Activated naive CD4-positive, alpha-beta T cell treated with anti-CD3 and anti-CD28 coated beads, Interleukin-2, amount 10 ng/mL, durations not matched to agents 7 days and 5 days (primary cell): ENCODE measurements at places on chromosomes 12 and 14.

- H3K36me3 ChIP-seq: no peaks in the 10 kb centered on the region
- no peak for DNase-seq
- H3K27me3 ChIP-seq: peaks cover 4% of the 10 kb centered on the region
- H3K4me1 ChIP-seq: no peaks in the 10 kb centered on the region
- H3K4me3 ChIP-seq: no peak overlapping the region
- H3K27ac ChIP-seq: no peak overlapping the region
Measured at GRCh38 chr12:93127107-93127560, 198.0 kb upstream of the EEA1 start.

DNA sequence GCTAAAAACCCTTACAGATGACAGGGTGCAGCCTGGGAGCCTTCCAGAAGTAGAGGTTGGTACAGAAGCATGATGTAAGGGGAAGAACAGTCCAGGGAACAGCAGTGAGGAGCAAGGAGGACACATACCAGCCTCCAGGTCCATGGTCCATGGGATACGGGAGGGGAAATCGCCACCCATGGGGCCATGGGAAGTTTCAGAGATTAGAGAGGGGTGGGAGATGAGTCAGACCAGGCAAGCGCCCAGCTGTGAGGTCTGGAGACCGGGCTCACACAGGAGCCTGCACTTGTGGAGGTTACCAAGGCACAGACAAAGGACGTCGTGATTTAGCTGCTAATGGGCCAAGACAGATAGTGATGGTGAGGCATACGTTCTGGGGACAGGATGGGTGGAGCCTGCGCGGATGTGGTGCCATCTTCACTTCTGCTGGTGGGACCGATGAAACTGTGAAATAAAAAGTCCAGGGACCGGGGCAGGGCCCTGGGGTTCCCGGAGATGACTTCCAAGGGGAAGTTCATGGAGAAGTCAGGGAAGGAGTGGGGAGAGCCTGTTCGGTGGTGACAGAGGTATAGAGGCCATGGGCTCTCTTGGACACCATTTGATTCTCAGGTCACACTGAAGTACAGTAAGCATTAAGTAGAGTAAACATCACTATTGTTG lies 17.7 kb upstream of the LRP1-AS start:
- H3K36me3 ChIP-seq: no peaks in the 10 kb centered on the region
- no peak overlapping the region for H3K4me3 ChIP-seq
- H3K27ac ChIP-seq: no peak overlapping the region
- H3K27me3 ChIP-seq: peaks cover 4% of the 10 kb centered on the region
- no peaks in the 10 kb centered on the region for H3K4me1 ChIP-seq
- no peak for DNase-seq

GRCh38 chr12:12954356-12954755 lies 2.4 kb upstream of the GPRC5D start:
- H3K4me3 ChIP-seq: no peak overlapping the region
- H3K4me1 ChIP-seq: no peaks in the 10 kb centered on the region
- H3K27me3 ChIP-seq: peaks cover 24% of the 10 kb centered on the region
- H3K27ac ChIP-seq: no peak overlapping the region
- H3K36me3 ChIP-seq: no peaks in the 10 kb centered on the region
- no peak for DNase-seq

- H3K4me3 ChIP-seq: no peak overlapping the region
- H3K27me3 ChIP-seq: peaks cover 25% of the 10 kb centered on the region
- no peak for DNase-seq
- no peaks in the 10 kb centered on the region for H3K4me1 ChIP-seq
- no peaks in the 10 kb centered on the region for H3K36me3 ChIP-seq
Measured at GRCh38 chr14:92287987-92288386, 35.0 kb upstream of the SLC24A4 start.

GRCh38 chr14:105852378-105853088 lies 326.1 kb downstream of the TMEM121 start:
- H3K27me3 ChIP-seq: peaks cover 19% of the 10 kb centered on the region
- peaks cover 35% of the 10 kb centered on the region for H3K36me3 ChIP-seq
- peaks cover 35% of the 10 kb centered on the region for H3K4me1 ChIP-seq
- no peak overlapping the region for H3K27ac ChIP-seq

DNA sequence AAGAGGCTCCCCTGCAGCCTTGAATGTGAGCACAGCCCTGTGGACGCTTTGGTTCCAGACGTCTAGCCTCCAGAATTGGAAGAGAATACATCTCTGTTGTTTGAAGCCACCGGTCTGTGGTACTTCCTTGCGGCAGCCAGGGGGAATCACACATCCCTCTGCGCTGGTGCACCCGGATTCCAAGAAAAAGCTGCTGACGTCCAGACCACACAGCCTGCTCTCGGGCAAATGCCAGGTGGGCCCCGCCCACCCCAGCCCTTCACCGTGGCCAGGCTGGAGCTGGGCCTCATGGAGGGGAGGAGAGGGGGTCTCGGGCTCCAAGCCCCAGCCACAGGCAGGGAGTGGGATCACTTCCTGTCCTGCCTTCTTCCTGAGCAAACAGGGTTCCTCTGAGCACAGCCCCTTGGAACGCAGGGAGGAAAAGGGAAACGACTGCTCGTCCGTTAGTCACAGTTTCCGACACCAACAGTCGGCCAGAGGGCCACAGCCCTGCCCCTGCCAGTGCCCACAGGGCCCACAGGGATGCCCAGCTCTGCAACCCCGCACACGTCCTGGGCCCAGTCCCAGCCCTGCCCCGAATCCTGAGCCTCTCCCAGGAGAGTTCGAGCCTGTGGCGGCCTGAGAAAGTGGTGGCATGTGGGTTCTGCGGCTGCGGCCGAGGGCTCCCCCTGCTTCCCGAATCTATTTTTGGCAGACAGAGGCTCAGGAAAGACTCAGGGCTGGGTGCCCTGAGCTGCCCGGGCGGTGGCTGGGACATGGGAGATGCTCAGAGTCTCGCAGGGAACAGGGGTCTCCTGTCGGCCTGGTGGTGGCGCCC lies 85.3 kb downstream of the RFLNA start:
- H3K36me3 ChIP-seq: peaks cover 6% of the 10 kb centered on the region
- no peak overlapping the region for H3K4me3 ChIP-seq
- H3K27me3 ChIP-seq: no peaks in the 10 kb centered on the region
- DNase-seq: no peak
- H3K27ac ChIP-seq: no peak overlapping the region

- DNase-seq: peak; percentile 67
- H3K36me3 ChIP-seq: no peaks in the 10 kb centered on the region
- H3K27me3 ChIP-seq: peaks cover 48% of the 10 kb centered on the region
- H3K27ac ChIP-seq: no peak overlapping the region
Measured at GRCh38 chr12:452667-453210, 7.0 kb upstream of the B4GALNT3 start.

DNA sequence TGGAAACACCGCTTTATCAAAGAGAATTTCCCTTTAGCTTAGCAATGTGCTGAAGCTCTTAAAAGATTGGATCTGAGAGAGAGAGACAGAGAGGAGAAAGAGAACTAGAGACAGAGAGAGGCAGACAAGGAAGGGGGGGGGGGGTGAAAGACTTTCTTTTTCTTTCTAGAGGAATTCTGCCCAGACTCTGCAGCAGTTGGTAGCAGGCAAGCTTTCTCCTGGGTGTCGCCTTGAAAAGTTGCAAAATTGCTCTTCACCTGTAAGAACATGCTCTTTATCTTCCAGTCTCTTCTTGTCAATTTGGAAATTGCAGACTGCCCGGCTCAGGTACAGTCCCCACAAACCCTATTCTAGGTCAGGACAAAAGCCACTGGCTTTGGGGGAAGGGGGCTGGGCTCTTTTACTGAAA lies 2.9 kb upstream of the OTX2 start:
- H3K27me3 ChIP-seq: peaks cover 100% of the 10 kb centered on the region
- peaks cover 14% of the 10 kb centered on the region for H3K36me3 ChIP-seq
- peaks cover 8% of the 10 kb centered on the region for H3K4me1 ChIP-seq
- no peak for DNase-seq
- peak overlapping the region; percentile 52 for H3K27ac ChIP-seq

DNA sequence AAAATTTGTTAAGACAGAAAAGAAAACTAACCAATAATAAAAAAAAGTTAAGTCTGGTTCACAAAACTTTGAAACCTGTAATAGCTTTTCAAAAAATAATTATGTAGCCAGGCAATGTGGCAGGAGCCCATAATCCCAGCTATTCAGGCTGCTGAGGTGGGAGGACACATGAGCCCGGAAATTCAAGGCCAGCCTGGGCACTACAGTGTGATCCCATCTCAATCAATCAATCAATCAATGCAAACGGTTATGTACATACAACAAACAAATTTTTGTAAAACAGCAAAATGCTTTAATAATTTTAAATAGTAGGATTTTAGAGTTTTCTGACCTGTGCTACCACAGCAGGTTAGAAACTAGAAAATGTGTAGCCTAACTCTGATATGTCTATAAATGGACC lies 152.4 kb downstream of the MED13L start:
- H3K4me1 ChIP-seq: peaks cover 39% of the 10 kb centered on the region
- DNase-seq: no peak
- no peak overlapping the region for H3K4me3 ChIP-seq
- H3K36me3 ChIP-seq: no peaks in the 10 kb centered on the region
- H3K27me3 ChIP-seq: no peaks in the 10 kb centered on the region
- H3K27ac ChIP-seq: no peak overlapping the region

DNA sequence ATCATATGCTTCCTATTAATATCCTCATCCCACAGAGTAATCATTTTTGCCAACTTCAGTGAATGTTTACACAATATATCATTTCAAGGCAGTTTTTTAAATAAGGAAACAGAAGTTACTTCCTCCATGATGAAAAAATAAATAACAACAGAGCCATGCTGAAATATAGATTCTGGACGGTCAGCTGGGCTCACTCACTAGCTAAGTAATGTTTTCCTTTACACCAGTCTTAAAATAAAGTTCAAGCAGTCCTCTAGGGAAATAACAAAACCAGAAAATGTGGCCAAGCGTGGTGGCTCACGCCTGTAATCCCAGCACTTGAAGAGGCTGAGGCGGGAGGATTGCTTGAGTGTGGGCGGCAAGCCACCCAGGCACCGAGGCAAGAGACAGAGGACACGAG lies 28.7 kb downstream of the AICDA start:
- H3K36me3 ChIP-seq: no peaks in the 10 kb centered on the region
- H3K27ac ChIP-seq: no peak overlapping the region
- no peaks in the 10 kb centered on the region for H3K27me3 ChIP-seq
- DNase-seq: no peak
- H3K4me3 ChIP-seq: no peak overlapping the region

DNA sequence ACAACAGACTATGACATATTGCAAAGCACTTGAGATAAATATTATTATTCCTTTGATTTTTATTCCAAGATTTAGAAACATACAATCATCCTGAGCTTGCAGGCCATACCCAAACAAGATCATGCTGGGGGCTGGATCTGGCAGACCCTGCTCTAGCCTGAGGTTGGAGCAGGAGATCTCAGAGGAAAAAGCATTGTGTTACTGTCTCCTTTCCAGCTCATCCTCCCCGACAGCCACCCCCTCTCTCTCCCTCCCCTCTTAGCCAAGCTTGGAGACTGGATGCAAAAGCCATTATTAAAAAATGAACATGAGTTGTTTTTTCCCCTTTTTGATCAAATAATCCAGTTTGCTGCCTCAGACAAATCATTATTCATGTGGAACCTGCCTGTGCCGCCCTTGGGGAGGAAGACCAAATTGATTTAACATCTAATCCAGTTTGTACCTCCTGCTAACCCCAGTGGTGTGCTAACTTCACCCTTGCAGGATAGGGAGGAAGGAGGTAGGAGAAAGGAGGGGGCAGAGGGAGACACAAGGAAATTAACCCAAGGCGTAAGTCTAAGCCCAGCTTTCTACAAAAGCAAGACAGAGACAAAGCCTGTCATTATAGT lies 565.8 kb upstream of the TBX3 start:
- DNase-seq: no peak
- no peaks in the 10 kb centered on the region for H3K27me3 ChIP-seq
- H3K4me3 ChIP-seq: no peak overlapping the region
- H3K27ac ChIP-seq: no peak overlapping the region

- no peak overlapping the region for H3K4me3 ChIP-seq
- no peak for DNase-seq
- H3K36me3 ChIP-seq: no peaks in the 10 kb centered on the region
- no peaks in the 10 kb centered on the region for H3K4me1 ChIP-seq
- H3K27me3 ChIP-seq: peaks cover 25% of the 10 kb centered on the region
- H3K27ac ChIP-seq: no peak overlapping the region
Measured at GRCh38 chr12:3355378-3355900, 135.6 kb upstream of the PRMT8 start.

DNA sequence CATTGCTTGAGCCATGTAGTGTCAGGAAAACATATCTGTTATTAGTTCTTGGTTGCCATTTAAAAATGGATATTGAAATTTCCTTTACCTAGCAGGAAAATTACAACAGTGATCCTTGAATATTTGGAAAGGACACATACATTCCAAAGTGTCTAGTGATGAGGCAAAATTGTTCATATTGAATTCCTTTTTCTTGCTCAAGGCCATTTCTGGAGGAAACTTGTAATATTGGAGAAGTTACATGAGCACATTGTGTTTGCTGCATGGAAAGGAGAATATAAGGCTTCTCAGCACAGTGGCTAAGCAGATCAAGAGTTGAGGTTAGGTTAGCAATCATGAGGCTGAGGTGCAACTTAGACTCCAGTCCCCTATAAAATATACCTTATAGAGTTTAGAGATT lies 121.9 kb downstream of the PDE3A start:
- H3K36me3 ChIP-seq: no peaks in the 10 kb centered on the region
- no peak overlapping the region for H3K4me3 ChIP-seq
- no peak overlapping the region for H3K27ac ChIP-seq
- H3K27me3 ChIP-seq: no peaks in the 10 kb centered on the region

GRCh38 chr12:19988459-19988873 lies 379.9 kb upstream of the PDE3A start:
- H3K4me3 ChIP-seq: no peak overlapping the region
- no peaks in the 10 kb centered on the region for H3K36me3 ChIP-seq
- DNase-seq: no peak
- H3K27me3 ChIP-seq: no peaks in the 10 kb centered on the region
- H3K27ac ChIP-seq: no peak overlapping the region
